Endothelial cell of umbilical vein (primary cell): ENCODE measurements at places on chromosomes 5 and 9. TPM values are rescaled to one million over a fixed set of nuclear protein-coding genes. Genes with fewer than 3 reads are reported as not detected.

GRCh38 chr5:149730620-149731331 is 666 bp downstream of the PPARGC1B start:
- DNase-seq: peak; percentile 31
- H3K4me1 ChIP-seq: peaks cover 9% of the 10 kb centered on the region
- no peaks in the 10 kb centered on the region for H3K27me3 ChIP-seq
- no peak overlapping the region for H3K27ac ChIP-seq
- H3K4me3 ChIP-seq: peak overlapping the region; percentile 83
- H3K36me3 ChIP-seq: no peaks in the 10 kb centered on the region

DNA sequence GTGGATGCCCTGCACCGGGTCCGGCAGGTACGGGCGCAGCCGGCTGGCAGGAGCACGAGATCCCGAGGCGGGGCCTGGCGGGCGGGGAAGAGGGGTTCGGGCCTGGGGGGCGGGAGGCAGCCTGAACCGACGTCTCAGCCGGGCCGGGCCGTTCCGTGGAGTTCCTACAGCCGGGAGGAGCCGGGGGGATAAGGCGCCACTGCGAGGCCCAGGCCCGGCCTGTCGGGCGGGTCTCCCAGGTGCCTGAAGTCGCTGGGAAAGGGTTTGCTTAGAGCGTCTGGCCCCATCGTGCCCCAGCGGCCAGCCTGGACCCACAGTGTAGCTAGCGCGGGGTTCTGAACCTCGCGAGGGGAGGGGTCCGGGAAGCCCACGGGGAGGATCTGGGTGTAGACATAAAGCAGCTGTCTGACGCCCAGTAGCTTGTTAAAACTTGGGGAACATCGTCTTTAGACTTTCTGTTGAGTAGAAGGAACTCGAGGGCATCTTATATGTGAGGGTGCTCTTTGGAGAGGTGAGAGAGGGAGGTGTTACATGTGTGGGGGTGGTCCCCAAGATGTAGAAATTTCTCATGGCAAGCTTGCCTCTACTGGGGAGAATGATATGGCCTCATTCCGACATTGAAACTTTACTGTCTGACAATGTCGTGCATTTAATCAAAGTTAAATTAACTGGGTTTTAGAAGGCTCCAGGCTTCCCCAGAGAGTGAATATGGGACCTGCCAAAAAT is 524 bp downstream of the FUBP3 start:
- H3K36me3 ChIP-seq: peaks cover 4% of the 10 kb centered on the region
- no peak for DNase-seq
- peak overlapping the region; percentile 57 for H3K4me3 ChIP-seq

GRCh38 chr9:99126312-99126711 is 21.4 kb downstream of the TGFBR1 start:
- H3K27ac ChIP-seq: no peak overlapping the region
- no peaks in the 10 kb centered on the region for H3K36me3 ChIP-seq
- no peaks in the 10 kb centered on the region for H3K4me1 ChIP-seq
- H3K27me3 ChIP-seq: no peaks in the 10 kb centered on the region

- H3K27ac ChIP-seq: no peak overlapping the region
- H3K4me1 ChIP-seq: no peaks in the 10 kb centered on the region
- no peak overlapping the region for H3K4me3 ChIP-seq
- no peaks in the 10 kb centered on the region for H3K36me3 ChIP-seq
- no peak for DNase-seq
- H3K27me3 ChIP-seq: no peaks in the 10 kb centered on the region
These were observed 457.0 kb upstream of the ZNF462 start for GRCh38 chr9:106405871-106406435.

DNA sequence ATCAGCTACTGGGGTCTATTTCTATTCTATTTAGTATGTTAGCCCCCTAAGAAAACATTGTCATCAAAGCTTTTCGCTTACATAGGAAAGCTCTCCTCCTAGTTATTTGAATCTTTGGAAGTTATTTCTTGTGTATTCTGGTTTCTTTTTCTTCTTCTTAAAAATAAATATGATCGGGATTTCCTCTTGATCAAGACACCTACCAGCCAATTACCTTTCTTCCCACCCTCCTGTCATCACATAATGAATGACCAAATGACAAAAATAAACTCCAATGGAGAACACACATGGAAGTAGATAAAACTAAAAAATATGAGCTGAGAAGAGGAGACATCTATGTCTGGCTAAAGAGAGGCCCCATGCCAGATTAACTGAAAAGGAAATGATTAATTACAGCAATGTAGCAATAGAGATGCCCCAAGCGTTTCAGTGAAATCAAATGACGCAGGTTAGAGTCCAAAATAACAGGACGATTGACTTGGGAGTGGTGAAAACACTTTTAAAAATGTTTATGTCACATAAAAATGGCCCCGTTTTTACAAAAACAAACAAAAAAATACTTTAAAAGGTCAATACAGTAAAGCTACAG is 59.5 kb upstream of the PCSK1 start:
- H3K4me1 ChIP-seq: no peaks in the 10 kb centered on the region
- no peak overlapping the region for H3K27ac ChIP-seq
- no peak overlapping the region for H3K4me3 ChIP-seq
- no peaks in the 10 kb centered on the region for H3K36me3 ChIP-seq
- no peaks in the 10 kb centered on the region for H3K27me3 ChIP-seq

GRCh38 chr5:180090098-180090768 is 18.7 kb upstream of the RNF130 start:
- peak; percentile 77 for DNase-seq
- peaks cover 4% of the 10 kb centered on the region for H3K4me1 ChIP-seq
- peaks cover 1% of the 10 kb centered on the region for H3K27me3 ChIP-seq

DNA sequence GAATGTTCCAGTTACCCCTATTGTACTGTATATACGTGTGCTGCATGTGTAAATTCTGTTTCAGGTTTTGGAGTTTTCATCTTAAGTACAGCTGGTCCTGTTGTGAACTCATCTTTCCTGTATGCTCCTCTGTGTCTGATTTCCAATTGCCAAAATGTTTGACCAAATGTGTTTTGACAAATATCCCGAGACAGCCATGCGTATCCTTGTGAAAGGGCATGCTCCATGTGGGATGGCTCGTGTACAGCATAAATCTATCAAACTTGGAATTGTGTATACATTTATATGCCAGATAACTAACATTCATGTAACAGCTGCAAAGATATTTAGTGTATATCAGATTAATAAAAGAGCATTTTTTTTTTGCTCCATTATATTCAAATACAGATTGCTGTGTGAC is 69.5 kb upstream of the IQGAP2 start:
- no peaks in the 10 kb centered on the region for H3K4me1 ChIP-seq
- no peaks in the 10 kb centered on the region for H3K36me3 ChIP-seq
- H3K27ac ChIP-seq: no peak overlapping the region
- H3K27me3 ChIP-seq: peaks cover 2% of the 10 kb centered on the region
- no peak for DNase-seq

- H3K27ac ChIP-seq: no peak overlapping the region
- DNase-seq: no peak
- no peaks in the 10 kb centered on the region for H3K36me3 ChIP-seq
- no peaks in the 10 kb centered on the region for H3K27me3 ChIP-seq
These were observed 16.1 kb upstream of the PRLR start for GRCh38 chr5:35246411-35246810.

DNA sequence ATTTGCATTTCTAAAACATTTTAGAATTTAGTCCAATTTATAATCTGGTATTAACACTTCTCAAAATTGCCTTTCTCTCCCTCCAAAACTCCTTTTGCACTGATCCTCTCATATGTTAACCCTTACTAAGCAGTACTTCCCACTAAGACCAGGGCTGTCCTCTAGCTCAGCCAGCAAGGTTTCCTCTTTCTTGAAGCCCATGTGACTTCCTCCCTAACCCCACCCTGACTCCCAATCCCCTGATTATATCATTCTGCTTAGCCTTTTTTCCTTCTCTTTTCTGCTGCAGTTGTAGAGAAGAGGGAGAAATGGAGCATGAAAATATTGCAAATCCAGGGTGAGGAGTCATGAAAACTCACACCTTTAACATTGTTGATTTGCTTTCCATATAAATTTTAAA is 241.7 kb downstream of the MCTP1 start:
- peak; percentile 40 for DNase-seq
- H3K4me3 ChIP-seq: no peak overlapping the region
- H3K4me1 ChIP-seq: peaks cover 22% of the 10 kb centered on the region
- no peaks in the 10 kb centered on the region for H3K36me3 ChIP-seq
- no peaks in the 10 kb centered on the region for H3K27me3 ChIP-seq

DNA sequence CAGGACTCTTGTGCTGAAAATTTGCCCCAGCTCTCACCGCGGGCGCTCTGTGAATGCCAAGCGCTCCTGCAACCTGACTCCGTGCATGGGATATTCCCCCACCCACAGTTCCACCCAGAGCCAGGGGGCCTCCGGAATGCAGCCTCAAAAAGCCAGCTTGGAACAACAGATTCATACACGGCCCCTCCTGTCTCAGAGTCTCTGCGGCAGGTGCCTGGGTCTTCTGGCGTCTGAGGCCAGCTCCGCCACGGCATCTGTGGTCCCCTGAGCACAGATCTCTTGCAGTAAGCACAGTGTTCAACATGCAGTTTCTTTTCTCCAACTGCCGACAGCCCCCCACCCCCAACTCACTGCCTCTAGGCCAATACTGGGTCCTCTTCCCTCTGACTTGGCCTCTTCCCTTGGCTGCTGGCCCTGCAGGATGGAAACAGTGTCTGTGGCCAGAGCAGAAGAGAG is 355.7 kb upstream of the IRX2 start:
- no peak overlapping the region for H3K27ac ChIP-seq
- no peak overlapping the region for H3K4me3 ChIP-seq
- no peaks in the 10 kb centered on the region for H3K36me3 ChIP-seq

GRCh38 chr5:39555788-39556187 is 131.0 kb upstream of the DAB2 start:
- no peak for DNase-seq
- no peak overlapping the region for H3K4me3 ChIP-seq
- H3K27ac ChIP-seq: no peak overlapping the region
- H3K4me1 ChIP-seq: no peaks in the 10 kb centered on the region
- H3K27me3 ChIP-seq: no peaks in the 10 kb centered on the region
- no peaks in the 10 kb centered on the region for H3K36me3 ChIP-seq

GRCh38 chr5:179287071-179287470 is 58.2 kb downstream of the ADAMTS2 start:
- no peaks in the 10 kb centered on the region for H3K4me1 ChIP-seq
- no peak for DNase-seq
- no peak overlapping the region for H3K27ac ChIP-seq
- H3K36me3 ChIP-seq: no peaks in the 10 kb centered on the region

GRCh38 chr9:136567651-136568287 is 21.9 kb upstream of the NOTCH1 start:
- H3K36me3 ChIP-seq: no peaks in the 10 kb centered on the region
- no peak for DNase-seq
- peak overlapping the region; percentile 18 for H3K27ac ChIP-seq
- H3K4me3 ChIP-seq: no peak overlapping the region
- peaks cover 12% of the 10 kb centered on the region for H3K4me1 ChIP-seq

- DNase-seq: no peak
- H3K27ac ChIP-seq: no peak overlapping the region
- H3K36me3 ChIP-seq: no peaks in the 10 kb centered on the region
- H3K4me1 ChIP-seq: peaks cover 15% of the 10 kb centered on the region
- H3K27me3 ChIP-seq: no peaks in the 10 kb centered on the region
These were observed 3.5 kb downstream of the USP20 start for GRCh38 chr9:129838707-129839259.

DNA sequence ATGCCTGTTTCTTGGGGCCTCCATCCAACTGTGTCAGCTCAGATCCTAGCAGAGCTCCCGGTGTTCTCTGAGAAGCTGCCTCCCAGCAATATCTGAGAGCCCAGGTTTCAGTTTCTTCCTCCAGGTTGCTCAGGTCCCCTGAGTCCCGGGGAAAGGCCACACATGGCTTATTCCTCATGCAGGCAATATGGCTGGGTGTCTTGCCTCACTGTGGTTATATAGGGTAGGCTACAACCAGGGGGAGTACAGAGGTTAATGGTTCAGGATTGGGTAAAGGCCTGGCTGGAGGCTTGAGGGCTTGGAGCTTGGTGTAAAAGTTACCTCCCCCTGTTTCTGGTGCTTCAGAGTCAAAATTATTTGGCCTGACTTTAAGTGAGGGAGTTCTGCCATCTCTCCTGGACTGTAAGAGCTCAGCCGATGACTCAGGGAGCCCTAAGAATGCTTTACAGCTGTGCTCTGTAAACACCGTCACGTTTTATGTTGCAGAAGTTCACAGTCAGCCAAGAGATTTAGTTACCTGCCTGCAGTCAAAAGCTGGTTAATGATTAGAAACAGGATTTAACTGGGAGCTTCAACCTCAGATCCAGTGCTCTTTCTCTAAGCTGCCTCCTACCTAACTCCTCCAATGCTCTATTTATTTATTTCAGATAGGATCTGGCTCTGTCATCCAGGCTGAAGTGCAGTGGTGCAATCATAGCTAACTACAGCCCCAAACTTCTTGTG is 24.3 kb upstream of the UBAP2 start:
- no peaks in the 10 kb centered on the region for H3K36me3 ChIP-seq
- no peak overlapping the region for H3K4me3 ChIP-seq
- no peaks in the 10 kb centered on the region for H3K4me1 ChIP-seq
- no peak overlapping the region for H3K27ac ChIP-seq
- no peaks in the 10 kb centered on the region for H3K27me3 ChIP-seq
- DNase-seq: no peak

- H3K27me3 ChIP-seq: no peaks in the 10 kb centered on the region
- no peaks in the 10 kb centered on the region for H3K4me1 ChIP-seq
- DNase-seq: no peak
These were observed 131.6 kb downstream of the TLR4 start for GRCh38 chr9:117835798-117836197.

DNA sequence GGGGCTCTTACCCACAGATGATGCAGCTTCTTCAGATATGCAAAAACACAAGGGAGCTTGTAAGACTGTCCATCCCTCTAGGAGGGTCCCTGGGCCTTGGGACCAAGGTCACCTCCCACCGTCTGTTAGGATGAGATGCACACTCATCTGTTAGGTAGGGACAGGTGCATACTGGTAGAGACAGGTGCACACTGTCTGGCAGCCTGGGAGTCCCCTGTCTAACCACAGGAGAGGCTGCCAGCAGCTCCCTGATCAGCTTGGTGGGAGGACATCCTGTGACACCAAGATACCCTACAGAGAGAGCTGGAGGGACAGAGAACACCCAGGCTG is 13.2 kb downstream of the TSPAN17 start:
- H3K4me3 ChIP-seq: no peak overlapping the region
- H3K27ac ChIP-seq: no peak overlapping the region
- H3K36me3 ChIP-seq: peaks cover 8% of the 10 kb centered on the region
- H3K27me3 ChIP-seq: no peaks in the 10 kb centered on the region

DNA sequence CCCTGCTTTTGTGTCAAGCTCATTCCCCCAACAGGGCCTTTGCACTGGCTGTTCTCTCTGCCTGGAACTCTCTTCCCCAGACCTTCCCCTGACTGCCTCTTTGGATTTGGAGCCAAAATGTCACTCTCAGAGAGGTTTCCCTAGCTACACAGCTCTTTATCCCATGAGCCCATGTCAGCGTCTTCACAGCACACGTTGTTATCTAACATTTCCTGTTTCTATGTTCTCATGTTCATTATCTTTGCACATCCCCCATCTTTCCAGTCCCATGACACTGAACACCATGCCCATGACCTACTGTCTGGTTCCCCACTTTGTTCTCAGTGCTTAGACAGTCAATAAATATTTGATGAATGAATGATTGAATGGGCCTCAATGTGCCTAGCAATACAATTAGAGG is 26.3 kb upstream of the ARSI start:
- no peaks in the 10 kb centered on the region for H3K4me1 ChIP-seq
- no peak for DNase-seq
- H3K36me3 ChIP-seq: no peaks in the 10 kb centered on the region
- peaks cover 2% of the 10 kb centered on the region for H3K27me3 ChIP-seq
- H3K27ac ChIP-seq: no peak overlapping the region
- H3K4me3 ChIP-seq: no peak overlapping the region

FOXD4L5 gene
- polyA plus RNA-seq: not detected in 2 replicates

IFNB1 gene
- polyA plus RNA-seq: not detected in 2 replicates

TAF11L10 gene
- polyA plus RNA-seq: not detected in 2 replicates

KIF4B gene
- 0.03 TPM in 1 of 2 replicates, not detected in the other for polyA plus RNA-seq

GABRG2 gene
- not detected in 2 replicates for polyA plus RNA-seq

KLF9 gene
- 6.6 and 7.3 TPM in 2 replicates for polyA plus RNA-seq

IRGM gene
- polyA plus RNA-seq: not detected in 2 replicates

BTNL8 gene
- not detected in 2 replicates for polyA plus RNA-seq

MOB3B gene
- polyA plus RNA-seq: 0.03 TPM in 2 replicates

PPIC gene
- polyA plus RNA-seq: 34.7 and 36.4 TPM in 2 replicates
